ENCODE measurements at places on chromosomes 2 and 18. TPM values are rescaled to one million over a fixed set of nuclear protein-coding genes. Genes with fewer than 3 reads are reported as not detected.

- DNase-seq, result peak; percentile 75
Observed at GRCh38 chr2:234949762-234950434, 1.9 kb upstream of the SH3BP4 start.

GRCh38 chr2:27060323-27060722 lies 8.9 kb downstream of the AGBL5 start:
- DNase-seq, result no peak

DNA sequence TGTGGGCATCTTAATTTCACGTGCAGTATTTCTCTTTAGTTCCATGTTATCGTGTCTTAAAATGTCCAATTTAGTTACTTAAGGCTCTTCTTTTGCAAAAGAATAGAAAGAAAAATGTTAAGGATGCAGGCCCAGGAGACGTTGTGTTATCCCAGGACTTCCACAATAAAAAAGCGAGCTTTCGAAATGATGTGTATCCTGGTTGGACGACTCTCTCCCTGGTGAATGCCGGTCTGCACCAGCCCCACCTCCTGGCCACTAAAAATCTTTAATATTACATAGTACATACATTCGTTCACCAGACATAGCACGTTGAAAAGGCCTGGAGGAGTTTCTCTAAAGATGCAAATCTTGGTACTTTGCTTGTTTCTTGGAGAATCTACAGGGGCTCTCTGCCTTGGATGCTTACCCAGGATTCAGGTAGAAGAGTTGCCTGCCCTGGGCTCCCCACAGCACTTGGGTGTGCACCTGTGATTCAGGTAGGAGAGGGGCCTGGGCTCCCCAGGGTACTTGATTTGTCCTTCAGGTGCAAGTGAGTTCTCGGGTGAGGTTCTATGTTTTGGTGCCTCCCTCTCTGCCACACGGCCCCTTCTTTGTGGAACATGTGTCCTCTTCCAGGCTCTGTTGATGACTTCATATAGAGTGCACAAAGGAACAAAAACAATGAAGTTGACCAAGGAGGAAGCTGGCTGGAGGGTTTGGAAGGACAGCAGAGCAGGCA lies 26.6 kb downstream of the TWIST2 start:
- no peak for DNase-seq

- DNase-seq, result peak; percentile 66
Observed at GRCh38 chr18:57819671-57820460, 16.8 kb upstream of the ATP8B1 start.

DNA sequence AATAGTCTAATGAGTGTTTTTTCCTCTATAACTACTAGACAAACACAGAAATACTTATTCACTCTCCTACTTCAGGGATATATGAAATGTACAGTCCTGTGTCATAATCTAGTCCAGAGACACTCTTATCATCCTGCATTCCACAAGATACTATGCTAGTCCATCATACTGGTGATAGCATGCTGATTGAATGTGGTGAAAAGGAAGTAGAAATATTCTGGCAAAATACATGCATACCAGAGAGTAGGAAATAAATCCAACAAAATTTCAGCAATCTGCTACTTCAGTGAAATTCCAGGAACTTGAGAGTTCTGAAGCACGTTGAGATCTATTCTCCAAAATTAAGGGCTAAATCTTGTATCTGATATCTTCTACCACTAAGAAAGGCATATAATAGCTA lies 353.9 kb downstream of the PID1 start:
- DNase-seq, result no peak

- peak; percentile 61 for DNase-seq
Observed at GRCh38 chr18:11387880-11388279, 221.5 kb upstream of the SLC35G4 start.

DNA sequence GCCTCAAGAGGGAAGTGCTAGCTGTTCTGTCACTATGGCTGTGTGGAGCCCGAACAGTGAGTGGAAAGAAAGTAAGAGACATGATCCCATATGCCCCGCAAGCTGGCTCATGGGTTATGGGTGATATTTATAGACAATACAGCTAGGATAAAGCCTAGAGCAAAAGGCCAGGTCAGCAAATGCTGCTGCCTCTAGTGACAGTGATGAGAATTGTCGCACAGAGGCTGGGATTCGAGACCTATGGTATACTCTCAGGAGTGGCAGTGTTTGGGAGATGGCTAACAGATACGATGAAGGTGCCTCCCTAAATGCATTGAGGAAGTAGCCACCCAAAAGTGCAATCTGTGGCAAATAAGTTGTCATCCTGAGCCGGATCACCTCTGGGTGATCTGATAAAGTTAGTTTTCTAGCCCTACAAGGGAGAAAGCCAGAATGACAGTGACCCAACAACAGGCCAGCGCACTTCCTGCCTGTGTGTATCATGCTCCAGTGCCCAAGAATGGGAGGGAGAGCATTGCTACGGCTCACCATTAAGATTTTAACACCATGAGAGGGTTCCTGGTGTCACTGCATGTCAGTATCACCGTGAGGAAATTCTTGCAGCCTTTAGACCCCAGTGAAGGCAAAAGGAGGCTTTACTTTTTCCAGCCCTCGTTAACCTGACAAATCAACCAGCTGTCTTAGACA lies 92.2 kb upstream of the TGFA start:
- no peak for DNase-seq

- no peak for DNase-seq
Observed at GRCh38 chr18:9536354-9537152, 61.2 kb downstream of the RALBP1 start.

DNA sequence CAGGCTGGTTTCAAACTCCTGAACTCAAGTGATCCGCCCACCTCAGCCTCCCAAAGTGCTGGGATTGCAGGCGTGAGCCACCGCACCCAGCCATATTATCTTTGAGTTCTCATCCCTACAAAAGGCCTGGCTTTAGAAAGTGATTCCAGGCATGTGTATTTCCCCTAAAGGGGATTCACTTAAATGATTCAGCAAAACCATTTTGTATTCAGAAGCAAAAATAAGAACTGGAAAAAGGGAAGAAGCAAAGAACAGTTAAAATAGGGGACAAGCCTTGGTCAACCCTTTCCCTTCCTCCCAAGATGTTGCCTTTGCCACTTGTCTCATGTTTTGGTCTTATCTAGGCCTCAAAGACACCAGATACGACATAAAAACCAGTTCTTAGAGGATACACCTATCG lies 10.5 kb downstream of the TM4SF20 start:
- DNase-seq, result no peak

GRCh38 chr18:68234676-68235075 lies 480.2 kb downstream of the TMX3 start:
- DNase-seq, result no peak

GRCh38 chr2:236674238-236674637 lies 104.6 kb downstream of the ACKR3 start:
- no peak for DNase-seq

GRCh38 chr2:217215877-217216276 lies 356.0 kb upstream of the TNP1 start:
- DNase-seq, result no peak

DNA sequence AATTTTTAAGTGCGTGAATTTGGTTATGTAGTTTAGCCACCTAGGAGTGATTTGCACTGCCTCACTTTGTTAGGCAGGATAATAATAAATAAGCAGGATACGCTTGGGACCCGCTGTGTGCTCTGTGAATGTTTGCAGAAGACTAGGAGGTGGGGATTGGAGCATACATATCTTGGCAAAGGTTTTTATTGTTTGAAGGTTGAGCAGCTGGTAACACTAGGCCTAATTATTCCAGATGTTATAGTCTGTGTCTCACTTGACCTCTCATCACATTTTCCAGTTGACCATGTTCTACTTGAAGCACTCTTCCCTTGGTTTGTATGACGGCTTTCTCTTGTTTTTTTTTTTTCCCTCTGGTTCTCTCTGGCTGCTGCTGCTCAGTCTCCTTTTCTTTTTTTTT lies 42.7 kb downstream of the FHOD3 start:
- DNase-seq, result peak; percentile 74

DNA sequence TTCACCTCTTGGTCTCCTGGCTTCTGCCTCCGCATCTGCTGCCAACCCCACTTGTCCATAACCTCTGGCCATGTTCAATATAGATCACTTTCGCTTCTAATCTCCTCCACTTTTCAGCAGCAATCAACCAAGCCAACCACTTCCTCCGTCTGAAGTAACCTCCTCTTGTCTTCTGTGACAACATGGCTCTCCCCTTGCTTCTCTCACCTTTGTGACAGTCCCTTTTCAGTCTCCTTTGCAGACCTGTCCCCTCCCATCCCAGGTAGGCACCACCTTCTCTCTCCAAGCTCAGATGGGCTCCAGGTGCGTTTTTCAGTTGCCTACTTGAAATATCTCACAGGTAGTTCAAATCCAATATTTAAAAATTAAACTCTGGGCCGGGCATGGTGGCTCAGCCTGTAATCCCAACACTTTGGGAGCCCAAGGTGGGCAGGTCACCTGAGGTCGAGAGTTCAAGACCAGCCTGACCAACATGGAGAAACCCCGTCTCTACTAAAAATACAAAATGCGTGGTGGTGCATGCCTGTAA lies 4.7 kb upstream of the PSD4 start:
- DNase-seq, result no peak

DNA sequence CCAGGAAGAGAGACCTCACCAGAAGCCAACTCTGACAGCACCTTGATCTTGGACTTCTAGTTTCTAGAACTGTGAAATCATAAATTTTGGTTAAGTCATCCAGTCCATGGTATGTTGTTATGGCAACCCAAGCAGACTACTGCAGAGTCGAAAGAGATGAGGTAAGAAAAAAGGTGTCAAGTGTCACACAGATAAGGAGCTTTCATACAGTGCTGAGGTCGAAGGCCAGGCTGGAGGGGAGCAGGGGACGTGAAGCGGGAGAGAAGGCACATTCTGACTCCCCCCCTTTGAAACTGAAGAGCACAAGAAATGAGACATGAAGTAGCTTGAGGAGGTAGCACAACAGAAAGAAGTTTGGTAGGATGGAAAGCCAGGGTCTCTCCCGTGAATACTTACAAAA lies 110.4 kb downstream of the ALK start:
- DNase-seq, result no peak

DNA sequence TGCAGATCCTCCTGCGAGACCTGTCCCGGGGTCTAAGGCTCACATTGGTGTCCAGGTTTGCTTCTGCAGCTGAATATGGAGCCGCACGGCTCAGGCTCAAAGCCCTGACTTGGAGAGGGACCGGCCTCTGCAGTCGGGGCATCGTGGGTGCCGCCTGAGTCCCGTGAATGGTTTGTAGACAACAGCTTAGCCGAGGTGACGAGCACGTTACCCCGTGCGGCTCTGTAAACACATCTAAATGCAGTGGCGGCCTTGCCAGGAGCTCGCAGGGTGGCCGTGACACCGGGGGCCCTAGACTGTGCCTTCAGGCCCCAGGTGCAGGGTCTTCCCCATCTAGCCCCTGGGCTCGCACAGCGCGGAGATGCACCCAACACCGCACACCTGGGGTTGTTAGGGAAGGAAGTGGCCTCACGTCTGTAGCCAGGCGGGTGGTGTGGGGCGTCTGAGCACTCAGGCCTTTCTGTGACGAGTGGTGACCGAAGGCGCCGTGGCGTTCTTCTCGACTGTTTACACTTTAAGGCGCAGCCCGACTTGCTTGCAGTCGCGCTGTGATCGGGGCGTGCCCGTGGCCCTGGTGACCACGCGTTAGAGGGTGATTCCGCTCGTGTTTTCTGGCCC lies 91.6 kb downstream of the NFATC1 start:
- no peak for DNase-seq

The REG1B gene
- not detected for total RNA-seq

The RNASEH1 gene
- 22.2 TPM for total RNA-seq

The C2orf15 gene
- total RNA-seq, result 0.92 TPM

The SH3RF3 gene
- 10.1 TPM for total RNA-seq

The ATP8B1 gene
- total RNA-seq, result 16.6 TPM

The CDH20 gene
- total RNA-seq, result 1.1 TPM

The AQP4 gene
- 37.6 TPM for total RNA-seq
